Occipital lobe (tissue), 3 donors: ENCODE measurements at places on chromosomes 16 and 17.

DNA sequence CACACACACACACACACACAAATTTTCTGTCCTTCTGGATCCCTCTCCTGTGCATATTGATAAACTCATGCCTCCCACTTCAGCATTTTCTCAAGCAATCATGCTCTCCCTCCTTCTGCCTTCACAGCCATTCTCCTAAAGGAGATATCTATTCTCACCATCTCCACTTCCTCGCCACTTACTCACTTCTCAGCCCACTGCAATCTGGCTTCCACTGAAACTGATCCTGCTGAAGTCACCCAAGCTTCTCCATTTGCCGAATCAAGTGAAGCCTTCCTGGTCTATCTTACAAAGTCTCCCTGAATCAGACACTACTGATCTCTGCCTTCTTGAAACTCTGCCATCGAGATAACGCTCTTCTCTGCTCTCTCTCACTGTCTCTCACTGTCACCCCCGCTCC, 54.0 kb upstream of the GNAO1 start:
- DNase-seq = no peak

- DNase-seq = no peak
Measured at GRCh38 chr16:75309899-75310430, 58.5 kb upstream of the BCAR1 start.

DNA sequence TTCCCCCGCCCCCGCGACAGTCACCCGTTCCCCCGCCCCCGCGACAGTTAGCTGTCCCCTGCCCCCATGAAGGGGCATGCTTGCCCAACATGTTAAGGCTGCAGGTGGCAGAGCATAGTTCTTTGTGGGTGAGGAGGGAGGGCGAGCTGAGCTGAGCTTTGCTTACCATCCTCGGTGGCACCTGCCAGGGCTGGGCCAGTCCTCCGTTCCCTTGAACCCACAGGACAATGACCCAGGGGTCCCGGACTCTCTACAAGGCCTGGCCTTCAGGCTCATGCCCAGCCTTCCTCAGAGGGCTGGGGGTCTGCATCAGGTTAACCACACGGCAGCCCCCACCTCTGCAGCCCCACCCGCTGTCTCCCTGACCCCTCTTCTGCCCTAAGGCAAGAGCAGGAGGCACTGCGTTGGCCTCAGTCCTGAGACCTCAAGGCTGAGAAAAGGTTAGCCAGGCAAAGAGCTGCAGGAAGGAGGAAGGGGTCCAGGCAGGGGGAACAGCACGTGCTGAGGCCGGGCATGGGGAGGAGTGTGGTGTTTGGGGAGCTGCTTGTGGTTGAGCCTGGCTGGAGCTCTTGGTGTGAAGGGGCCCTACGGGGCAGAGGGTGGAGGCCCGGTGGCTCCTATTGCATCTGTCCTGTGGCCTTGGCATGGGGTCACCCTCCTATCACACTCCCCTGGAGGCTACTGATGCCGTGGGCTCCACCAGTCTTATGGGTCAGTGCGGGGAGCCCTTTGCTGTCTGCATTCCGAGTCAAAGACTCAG, 11.4 kb upstream of the DOC2B start:
- DNase-seq = no peak

- DNase-seq = no peak
Measured at GRCh38 chr17:311119-311782, 41.4 kb downstream of the RPH3AL start.

DNA sequence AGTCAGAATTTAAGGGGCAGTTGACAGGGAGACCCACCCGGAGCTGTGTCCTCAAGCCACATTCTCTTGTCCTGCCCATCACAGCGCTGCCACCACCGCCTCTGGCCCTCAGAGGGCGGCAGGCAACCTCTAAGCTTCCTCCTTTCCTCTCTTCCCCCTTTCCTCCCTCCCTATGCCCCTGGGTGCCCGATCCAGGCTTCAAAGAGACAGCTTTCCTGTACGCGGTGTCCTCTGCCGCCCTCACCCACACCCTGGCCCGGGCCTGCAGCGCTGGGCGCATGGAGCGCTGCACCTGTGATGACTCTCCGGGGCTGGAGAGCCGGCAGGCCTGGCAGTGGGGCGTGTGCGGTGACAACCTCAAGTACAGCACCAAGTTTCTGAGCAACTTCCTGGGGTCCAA, 23.5 kb downstream of the WNT9B start:
- no peak for DNase-seq

DNA sequence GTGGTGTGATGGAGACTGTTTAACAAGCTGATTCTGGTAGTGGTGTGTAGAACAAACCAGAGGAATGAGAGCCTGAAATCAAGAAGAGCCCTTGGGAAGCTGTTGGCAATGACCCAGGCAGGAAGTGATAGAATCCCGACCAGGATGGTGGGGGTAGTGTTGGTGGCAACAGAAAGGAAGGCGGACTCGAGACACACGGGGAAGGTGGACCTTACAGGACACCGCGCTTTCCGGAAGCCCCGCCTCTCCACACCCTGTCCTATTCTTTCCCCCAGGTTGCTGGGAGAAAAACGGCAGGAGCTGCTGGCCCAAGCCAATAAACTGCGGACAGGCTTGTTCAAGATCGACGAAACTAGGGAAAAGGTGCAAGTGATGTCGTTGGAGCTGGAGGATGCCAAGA, 30.0 kb upstream of the KDM6B start:
- DNase-seq = no peak

- DNase-seq = no peak
Measured at GRCh38 chr17:57286399-57287105, 30.2 kb downstream of the MSI2 start.

GRCh38 chr17:75755205-75755901, 9.6 kb downstream of the GALK1 start:
- DNase-seq = no peak

DNA sequence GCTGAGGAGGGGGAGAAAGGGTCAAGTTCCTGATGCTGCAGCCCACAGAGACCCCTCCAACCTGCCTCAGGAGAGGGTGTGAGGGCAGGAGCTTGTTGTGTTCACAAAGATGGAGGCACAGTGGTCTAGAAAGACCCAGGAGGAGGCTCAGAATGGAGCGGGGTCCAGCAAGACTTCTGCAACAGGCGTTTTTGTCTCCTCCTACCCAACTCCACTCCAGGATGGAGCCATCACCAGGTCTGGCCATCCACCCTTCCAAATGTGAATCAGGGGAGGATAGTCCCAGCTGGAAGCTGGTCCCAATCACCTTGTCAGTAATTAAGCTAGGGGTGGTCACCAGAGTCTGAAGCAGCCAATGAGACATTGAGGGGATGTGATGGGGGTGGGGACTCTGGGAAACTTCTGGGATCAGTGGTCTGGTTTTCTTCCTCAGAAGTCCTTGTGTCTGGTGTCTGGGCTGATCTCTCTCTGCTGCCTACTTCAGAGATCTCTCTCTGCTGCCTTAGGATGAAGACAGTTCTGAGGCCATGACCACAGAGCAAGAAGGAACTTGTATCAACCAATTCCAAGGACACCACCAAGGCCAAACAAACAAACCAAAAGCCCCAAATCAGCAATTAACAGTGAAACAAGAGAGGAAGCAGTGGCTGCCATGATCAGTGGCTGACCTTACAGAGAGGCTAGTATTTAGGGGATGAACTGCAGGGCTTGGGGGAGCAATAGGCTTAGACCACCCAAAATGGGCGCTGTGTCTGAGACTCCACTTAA, 14.5 kb downstream of the CD300LB start:
- no peak for DNase-seq

- no peak for DNase-seq
Measured at GRCh38 chr17:58317421-58318064, 11.1 kb downstream of the TSPOAP1 start.

GRCh38 chr17:72336026-72336803, 215.4 kb downstream of the SOX9 start:
- no peak for DNase-seq

GRCh38 chr17:42928714-42929496, 28.3 kb downstream of the G6PC1 start:
- DNase-seq = no peak
